ENCODE measurements at places on chromosomes 4 and X.

DNA sequence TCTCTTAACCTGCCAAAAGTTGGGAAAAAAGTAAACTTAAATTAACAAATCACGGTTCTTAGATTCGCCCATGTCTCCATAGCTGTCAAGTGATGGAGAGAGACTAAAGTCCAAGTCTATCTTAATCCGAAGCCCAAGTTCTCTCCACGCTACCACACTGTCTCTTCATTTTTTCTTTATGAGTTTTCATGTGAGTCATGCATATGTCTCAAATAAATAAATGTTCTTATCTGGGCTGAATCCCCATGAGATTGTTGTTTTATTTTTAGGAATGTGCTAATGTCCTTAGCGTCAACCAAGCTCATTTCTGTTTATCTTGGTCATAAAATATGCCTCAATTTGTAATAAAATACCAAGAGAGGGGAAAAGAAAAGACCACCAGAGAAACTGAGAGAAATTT is 169.3 kb downstream of the RCHY1 start:
- DNase-seq: no peak

- no peak for DNase-seq
Measured at GRCh38 chr4:8547108-8547911, 32.9 kb upstream of the GPR78 start.

DNA sequence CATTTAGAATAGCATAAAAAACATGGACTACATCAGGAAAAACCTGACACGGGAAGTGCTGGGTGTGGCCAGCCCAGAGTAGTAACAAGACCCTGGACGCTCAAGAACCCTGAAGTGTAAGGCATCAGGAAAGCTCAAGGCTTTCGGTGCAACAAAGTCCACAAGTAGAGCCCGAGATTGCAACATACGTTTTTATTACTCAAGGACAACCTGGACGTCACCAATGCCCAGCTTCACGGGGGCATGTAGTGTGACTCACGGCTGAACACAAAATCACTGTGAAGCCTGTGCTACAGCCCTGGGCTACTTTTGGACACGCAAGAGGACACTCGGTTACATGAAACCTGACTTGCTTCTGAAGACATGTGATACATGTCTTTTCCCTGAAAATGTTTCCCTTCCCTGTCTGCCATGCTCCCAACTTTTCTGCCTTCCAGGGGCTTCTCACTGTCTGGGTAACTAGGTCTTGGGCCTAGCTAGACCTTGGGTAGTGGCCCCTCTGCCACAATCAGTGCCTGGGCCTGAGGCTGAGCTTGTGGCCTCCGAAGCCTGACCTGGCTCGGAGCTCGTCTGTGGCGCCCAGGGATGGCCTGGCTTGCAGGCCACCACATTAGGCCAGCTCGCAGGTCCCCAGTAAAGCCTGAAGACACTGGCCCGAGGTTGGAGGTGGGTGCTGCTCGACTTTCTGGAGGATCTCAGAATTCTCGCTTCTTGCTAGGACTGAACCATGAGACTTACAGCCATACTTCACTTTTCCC is 9.2 kb downstream of the IRAK1 start:
- no peak for DNase-seq

GRCh38 chrX:150451953-150452352 is 88.8 kb downstream of the MAMLD1 start:
- no peak for DNase-seq

GRCh38 chr4:148116264-148116663 is 325.9 kb downstream of the NR3C2 start:
- DNase-seq: no peak

- no peak for DNase-seq
Measured at GRCh38 chr4:173522160-173522950, 7.7 kb downstream of the HAND2 start.

DNA sequence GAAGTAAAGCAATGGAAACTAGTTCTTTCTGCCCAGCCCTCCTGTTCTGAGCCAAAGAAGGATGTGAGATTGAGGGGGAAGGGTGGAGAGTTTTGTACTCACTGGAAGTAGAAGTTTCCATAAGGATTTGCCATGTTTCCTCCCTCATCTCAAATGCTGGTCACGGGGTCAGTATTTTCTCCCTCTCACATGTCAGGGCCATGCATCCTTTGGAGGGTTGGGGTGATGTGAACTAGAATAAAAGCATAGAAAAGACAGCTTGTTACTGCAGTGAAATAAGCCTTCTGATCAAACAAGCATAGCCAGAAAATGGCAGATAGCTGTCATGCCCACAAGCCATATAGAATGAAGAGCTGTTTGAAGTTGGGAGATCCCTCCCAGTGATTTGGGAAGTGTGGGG is 79.7 kb downstream of the KIT start:
- DNase-seq: no peak

DNA sequence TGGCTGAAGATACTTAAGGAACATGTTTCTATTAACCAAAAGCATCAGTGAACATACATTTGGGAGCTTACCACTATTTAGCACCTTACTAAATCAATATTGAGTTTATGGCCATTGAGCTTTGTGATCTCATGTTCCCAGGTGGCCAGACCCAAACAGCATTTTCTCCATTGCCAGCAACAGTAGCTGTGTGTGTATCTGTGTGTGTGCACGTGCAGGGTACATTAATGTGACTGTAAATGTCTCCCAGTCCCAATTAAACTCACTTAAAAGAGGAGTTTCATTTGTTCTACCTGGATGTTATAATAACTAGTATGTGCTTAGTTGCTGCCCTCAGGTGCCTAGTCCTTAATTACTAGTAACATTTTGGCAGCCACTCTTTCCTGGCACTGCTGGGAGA is 282.4 kb downstream of the NR3C2 start:
- no peak for DNase-seq

DNA sequence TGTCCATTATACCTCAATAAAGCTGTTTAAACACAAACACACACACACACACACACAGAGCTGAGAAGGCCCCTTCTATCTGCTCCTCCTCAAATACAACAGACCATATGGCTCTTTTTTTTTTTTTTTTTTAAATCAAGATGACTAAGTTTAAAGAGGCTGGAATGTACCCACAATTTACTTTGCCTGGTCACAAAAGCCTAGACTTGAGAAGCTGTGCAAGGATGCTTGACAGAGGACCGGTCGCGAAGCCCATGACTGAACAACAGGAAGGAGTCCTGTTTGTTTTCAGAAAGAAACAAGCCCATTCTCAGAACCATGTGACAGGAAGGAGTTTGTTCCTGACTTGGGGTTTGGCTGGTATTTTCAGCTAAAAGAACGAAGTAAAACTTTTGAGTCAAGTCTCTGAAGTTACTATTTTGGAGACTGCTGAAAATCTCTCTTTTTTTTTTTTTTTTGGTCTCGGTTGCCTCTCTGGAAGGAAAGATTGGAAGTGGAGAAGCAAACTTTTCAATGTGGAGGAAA is 650.9 kb upstream of the TENM3 start:
- DNase-seq: no peak

DNA sequence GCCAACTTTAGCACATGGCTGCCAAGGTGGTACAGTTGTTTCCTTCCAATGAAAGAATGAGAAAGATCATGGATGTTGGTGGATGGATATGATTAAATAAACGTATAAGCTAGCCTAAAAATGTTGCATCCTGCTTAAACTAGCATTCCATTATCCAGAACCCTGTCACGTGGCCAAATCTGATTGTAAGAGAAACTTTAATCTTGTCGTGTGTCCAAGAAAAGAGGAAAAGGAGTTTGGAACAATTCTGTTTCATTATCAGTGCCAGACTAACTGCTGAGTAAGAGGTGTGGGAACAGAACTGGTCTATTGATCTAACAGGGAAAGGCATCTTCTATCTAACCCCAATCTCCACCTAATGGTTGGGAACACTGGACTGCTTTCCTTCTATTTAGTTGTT is 325.2 kb upstream of the BMP3 start:
- DNase-seq: no peak

DNA sequence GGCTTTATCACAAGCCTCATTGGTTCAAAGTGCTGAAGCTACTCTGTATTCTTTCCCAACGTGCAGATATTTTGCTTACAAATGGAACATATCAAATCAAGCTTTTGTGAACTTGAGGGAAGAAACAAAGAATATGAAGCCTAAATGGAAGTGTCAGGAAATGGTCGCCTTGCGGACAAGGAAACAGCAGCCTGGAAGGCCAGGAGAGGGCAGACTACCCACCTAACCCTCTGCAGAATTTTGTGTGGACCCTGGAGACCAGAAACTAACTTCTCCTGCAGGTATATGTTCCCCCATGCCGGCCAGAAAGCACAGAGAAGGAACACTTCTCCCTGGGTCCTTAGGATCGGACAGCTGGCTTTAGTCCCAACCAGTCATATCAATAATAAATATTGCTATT is 1425.8 kb downstream of the PCDH7 start:
- no peak for DNase-seq

- DNase-seq: no peak
Measured at GRCh38 chr4:183541010-183541751, 36.3 kb downstream of the ING2 start.
